ENCODE measurements at places on chromosomes 7 and 10.

DNA sequence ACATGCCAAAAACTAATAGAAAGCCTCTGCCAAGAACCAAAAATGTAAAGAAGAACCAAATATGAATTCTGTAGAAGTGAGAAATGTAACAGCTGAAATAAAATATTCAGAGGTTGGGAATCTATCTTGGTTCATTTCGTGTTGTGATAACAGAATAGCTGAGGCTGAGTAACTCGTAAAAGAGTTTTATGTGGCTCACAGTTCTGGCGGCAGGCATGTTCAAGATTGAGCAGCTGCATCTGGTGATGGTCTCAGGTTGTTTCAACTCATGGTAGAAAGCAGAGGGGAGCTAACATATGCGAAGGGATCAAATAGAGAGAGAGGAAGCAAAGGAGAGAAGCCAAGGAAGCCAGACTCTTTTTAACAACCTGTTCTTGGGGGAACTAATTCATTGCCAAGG, 717.2 kb downstream of the TNS3 start:
- DNase-seq: no peak

DNA sequence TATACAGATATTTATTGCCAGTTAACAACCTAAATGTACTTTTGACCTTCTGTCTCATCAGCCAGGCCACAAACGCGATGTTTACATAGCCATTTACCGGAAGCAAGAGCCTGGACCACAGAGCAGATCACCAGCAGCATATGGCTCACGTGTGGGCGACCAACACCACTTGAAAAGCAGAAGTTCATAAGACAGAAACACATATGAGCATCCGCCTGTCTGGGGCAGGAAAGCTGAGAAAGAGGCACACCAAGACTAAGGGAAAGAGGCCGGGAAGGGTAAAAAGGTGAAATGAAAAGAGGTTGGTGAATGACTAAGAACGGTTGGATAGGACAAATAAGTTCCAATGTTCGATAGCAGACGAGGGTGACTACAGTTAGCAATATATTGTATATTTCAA, 1.3 kb downstream of the ABCB1 start:
- DNase-seq: no peak

- DNase-seq: no peak
These were observed 87.8 kb downstream of the ABCC2 start for GRCh38 chr10:99870123-99870730.

GRCh38 chr10:119778776-119779445, 53.1 kb downstream of the INPP5F start:
- DNase-seq: no peak

DNA sequence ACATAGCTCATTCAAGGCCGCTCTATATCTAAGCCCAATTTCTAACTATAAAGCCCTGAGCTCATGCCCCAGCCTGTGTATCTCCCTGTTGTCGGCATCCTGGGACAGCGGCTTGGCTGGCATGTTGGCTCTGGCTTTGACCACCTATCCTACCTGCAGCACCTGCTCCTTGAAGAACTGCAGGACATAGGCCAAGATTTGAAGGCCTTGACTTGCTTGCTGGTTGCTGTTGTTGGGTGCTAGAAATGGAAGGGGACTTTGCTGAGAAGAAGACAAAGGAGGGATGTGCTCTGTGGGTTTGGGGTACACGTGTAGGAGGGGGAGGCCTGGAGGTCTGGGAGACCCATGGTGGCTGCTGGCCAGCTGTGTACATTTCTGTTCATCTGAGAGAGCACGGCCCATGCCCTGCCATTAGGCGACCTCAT, 11.1 kb downstream of the PNLIPRP2 start:
- DNase-seq: peak; percentile 9

Measured in posterior cingulate gyrus (tissue), 11 donors.